ENCODE measurements at places on chromosomes 4 and X.

DNA sequence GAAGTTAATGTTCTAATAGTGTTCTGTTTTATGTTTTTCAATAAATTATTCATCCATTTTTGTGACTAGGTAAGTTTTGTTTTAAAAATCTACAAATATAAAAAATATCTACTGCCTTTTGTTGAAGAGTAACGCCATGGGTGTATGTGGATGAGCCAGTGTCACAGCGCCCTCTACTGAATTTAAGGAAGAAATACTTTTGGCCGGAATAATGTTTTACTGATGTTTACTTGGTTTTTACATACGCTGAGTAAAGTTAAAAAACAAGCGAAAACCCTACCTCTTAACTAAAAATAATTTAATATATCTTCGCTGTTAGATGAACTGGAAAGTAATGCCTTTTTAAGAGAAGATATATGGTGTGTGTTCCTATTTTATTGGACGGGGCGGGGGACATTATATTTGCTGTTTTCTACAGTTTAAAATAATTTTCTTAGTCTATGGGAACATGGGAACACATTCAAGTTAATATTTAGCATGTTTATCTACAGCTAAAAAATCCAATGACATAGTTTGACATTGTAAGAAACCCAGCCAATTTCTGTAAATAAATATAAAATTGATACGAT lies 86.1 kb downstream of the CPE start:
- DNase-seq = no peak

DNA sequence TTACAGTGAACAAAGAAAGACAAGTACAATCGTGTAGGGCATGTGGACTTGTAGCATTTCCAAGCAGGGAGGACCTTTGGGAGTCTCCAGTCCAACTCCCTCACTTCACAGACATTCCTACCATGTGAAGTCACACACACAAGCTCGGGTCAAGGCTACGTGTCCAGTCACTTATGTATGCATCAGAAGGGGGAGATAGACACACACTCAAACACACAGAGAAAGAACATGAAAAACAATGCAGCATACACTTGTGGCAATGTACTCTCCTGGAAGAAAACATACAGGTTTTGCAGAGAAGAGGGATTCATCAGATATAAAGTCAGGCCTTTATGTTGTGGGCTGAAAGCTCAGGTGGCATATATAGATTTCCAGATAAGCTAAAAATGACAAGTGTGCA lies 136.1 kb upstream of the MID1 start:
- DNase-seq = no peak

DNA sequence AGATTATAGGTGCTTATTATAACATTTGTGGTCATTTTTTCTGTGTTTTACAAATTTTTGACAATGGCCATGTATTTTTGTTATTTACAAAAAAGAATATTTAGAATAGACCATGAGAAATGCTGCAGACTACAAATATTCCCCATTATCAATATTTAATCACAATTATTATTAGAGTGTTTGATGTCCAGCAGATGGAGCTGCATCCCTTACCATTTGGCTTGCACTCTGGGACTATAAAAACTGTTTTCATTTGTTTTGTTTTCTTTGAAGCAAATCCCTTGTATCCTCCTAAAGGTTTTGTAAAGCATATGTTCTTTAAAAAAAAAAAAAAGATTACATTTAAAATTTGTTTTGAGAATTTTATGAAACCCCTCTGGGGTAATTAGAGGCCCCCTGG lies 85.6 kb upstream of the CXorf66 start:
- DNase-seq = no peak

DNA sequence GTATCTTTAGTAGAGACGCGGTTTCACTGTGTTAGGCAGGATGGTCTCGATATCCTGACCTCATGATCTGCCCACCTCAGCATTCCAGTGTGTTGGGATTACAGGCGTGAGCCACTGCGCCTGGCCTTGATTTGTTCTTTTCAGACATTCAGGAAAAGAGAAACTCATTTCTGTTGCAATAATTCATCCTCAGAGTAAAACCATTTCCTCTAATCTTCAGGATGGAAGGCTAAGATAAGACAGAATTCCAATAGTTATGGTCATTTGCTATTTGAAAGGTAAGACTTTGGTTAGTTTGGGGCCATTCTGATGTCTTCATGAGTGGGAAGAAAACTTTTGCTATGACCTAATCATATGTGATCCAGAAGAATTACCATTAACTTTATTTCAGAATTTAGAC lies 83.0 kb downstream of the LRP2BP start:
- DNase-seq = no peak
